Activated CD8-positive, alpha-beta T cell treated with anti-CD3 and anti-CD28 coated beads for 36 hours (primary cell): ENCODE measurements at places on chromosomes 3 and 15. TPM values are rescaled to one million over a fixed set of nuclear protein-coding genes. Genes with fewer than 3 reads are reported as not detected.

SEMA6D gene
- total RNA-seq = not detected

CX3CR1 gene
- 0.88 TPM for total RNA-seq

GRCh38 chr15:80822256-80822655 lies 43.1 kb downstream of the CEMIP start:
- no peaks in the 10 kb centered on the region for H3K4me1 ChIP-seq
- no peak overlapping the region for H3K4me3 ChIP-seq

GRCh38 chr3:153162513-153163392 lies 727 bp downstream of the RAP2B start:
- H3K4me1 ChIP-seq = peaks cover 42% of the 10 kb centered on the region
- H3K4me3 ChIP-seq = peak overlapping the region; percentile 98
- peak; percentile 47 for DNase-seq
- peak overlapping the region; percentile 91 for H3K27ac ChIP-seq
- no peaks in the 10 kb centered on the region for H3K27me3 ChIP-seq

DNA sequence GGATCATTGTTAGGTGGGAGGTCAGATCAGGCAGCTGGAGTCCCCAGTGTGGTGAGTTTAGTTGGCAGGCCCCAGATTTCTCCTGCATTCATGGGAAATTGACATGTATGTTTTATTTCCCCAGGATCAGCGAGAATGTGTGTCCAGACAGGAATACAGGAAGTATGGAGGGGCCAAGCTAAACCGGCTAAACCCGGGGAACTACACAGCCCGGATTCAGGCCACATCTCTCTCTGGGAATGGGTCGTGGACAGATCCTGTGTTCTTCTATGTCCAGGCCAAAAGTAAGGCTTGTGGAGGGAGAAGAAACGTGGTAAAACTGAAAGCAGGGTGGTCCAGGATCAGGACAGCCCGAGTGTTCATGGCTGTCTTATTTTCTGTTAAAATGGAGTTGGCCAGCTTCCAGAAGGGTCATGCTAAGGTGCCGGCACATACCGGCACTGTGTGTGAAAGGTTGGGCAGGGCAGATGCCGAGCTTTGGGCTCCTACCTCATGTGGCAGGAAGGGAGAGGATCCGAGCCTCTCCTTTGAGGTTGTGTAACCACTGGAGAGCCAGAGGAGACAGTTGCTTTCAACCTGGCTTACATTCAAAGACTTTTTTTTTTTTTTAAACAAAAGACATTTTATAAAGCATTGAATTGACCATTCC lies 83.1 kb downstream of the PGPEP1L start:
- peaks cover 5% of the 10 kb centered on the region for H3K36me3 ChIP-seq
- H3K4me1 ChIP-seq = peaks cover 10% of the 10 kb centered on the region
- no peaks in the 10 kb centered on the region for H3K27me3 ChIP-seq
- no peak overlapping the region for H3K27ac ChIP-seq
- H3K4me3 ChIP-seq = no peak overlapping the region

DNA sequence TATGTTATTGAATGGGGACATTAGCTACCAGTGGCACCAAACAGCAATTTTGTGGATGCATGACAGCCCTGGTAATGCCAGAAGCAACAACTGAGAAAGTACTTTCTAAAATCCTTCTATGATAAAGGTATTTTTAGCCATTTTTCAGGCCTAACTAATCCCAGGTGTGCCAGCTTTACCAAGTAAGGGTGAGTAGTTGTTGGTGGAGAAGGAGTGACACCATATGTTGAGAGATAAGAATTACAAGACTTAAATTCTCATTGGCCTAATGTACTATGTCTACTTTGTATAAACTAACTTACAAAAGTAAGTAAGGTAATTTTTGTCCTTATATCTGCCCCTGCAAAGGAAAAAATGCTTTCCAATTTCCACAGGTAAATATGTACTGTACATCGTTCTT lies 4.1 kb upstream of the COX17 start:
- DNase-seq = no peak
- H3K4me1 ChIP-seq = peaks cover 8% of the 10 kb centered on the region
- H3K4me3 ChIP-seq = no peak overlapping the region
- H3K27me3 ChIP-seq = no peaks in the 10 kb centered on the region
